Lung (tissue), 17 donors: ENCODE measurements at places on chromosomes 11 and 22.

DNA sequence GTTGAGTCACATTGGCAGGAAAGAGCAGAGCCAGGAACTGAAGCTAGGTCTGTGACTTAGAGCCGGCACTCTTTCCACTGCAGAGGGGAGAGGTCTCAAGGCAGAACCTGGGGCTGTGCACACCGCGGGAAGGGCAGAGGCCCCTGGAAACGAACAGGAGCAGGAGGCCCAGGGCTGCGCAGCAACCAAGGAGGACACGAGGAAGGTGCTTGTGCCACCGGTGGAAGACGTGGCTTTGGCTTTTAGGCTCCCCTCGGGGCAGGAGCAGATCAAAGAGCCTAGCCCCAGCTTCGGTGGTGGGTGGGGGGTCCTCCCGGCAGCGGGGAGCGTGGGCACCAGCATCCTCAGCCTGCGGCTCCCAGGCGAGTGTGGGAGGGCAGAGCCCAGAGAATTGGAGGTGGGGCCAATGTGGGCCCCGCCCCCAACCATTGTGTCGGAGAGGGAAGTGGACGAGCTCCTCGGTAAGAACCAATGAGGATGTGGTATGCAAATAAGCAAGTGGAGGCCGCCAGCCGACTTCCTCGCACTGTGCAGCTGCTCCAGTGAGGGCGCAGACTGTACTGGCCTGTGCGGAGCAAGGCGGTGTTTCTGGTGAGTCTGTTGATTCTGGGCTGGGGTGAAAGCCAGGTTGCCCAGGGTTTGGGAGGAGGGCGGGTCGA, at the start of gene CCDC116:
TSS of gene CCDC116 (plus strand) at position 524 of the 659 bp plus-strand sequence. CDS start 422 bp downstream, outside the sequence.
- DNase-seq, result no peak

- peak; percentile 16 for DNase-seq
Observed at GRCh38 chr11:57974848-57975601, 48.7 kb upstream of the OR9Q1 start.

DNA sequence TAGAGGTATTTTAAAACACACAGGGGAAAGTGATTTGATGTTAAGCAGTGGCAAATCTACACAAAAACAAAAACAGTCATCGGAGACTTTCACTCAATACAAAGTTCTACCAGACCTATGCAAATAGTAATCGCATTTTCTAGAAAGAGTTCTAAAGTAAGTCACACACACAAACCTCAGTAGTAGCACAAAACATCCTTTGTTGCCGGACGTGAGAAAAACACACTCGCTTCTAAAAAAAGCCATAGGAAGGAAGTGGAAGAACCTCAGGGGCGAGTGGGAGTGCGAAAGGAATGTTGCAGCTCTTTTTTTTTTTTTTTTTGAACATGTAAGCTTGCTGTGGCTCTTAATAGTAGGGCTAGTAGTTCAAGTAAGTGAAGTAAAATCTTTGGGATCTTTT, 88.9 kb downstream of the MAML2 start:
- DNase-seq, result peak; percentile 87

GRCh38 chr11:116707161-116707629, 65.6 kb downstream of the BUD13 start:
- DNase-seq, result peak; percentile 17

DNA sequence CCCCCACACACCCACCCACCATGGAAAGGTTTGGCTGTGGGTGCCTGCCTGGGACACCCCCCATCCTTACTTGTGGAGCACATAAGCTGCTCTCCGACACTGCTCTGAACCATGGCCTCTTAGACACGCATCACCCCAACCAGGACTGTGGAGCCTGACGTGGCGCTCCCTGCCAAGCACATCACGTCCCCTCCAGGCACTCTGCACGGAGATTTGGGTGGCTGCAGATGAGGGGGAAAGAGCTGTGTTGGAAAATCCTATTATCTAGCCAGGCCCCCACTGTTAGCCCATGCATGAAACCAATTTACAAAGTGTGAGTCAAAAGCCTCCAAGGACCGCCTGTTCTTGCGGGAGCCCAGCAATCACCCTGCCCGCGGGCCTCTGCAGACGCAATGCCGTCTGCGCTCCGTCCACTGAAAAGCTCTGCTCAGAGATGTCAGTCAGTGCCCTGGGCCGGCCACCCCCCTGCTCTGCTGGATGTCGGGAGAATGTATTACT, 163.4 kb upstream of the NECTIN1 start:
- no peak for DNase-seq

GRCh38 chr11:76208438-76209374, 2.4 kb upstream of the WNT11 start:
- peak; percentile 87 for DNase-seq

- no peak for DNase-seq
Observed at GRCh38 chr11:132123449-132123848, 753.0 kb downstream of the NTM start.

GRCh38 chr22:32531228-32531627, 56.6 kb downstream of the FBXO7 start:
- no peak for DNase-seq

DNA sequence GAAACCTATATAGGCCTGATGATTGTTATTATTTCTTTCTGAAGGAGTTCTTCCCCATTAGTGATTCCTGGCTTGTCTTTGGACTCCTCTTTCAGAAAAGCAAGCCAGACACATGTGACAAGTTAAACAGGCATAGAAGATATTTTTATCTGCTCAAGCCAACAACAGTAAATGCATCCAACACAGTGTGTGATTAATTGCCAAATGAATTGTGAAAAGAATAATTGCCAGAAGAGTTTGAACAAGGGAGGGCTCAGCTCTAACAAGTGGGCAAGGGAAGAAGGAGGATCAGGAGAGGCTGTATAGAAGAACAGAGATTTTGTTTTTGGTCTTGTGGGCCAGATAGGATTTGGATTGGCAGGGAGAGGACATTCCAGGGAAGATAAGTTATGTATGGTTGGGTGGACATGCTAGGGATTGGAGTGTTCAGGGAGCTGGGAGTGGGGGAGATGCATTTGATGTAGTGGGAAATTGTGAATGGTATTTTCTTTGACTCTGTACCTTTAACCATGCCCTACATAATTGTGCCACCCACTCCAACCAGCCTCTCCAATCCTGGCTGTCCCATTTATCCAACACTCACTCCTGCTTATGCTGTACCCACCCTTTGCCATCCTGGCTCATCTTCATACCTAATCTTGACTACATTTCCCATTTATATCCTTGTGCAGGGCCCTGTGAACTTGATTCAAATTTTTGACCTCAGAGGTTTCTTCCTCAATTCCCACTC, 172.8 kb downstream of the RRAS2 start:
- no peak for DNase-seq

- DNase-seq, result peak; percentile 57
Observed at GRCh38 chr11:34997952-34998528, 81.6 kb downstream of the PDHX start.

DNA sequence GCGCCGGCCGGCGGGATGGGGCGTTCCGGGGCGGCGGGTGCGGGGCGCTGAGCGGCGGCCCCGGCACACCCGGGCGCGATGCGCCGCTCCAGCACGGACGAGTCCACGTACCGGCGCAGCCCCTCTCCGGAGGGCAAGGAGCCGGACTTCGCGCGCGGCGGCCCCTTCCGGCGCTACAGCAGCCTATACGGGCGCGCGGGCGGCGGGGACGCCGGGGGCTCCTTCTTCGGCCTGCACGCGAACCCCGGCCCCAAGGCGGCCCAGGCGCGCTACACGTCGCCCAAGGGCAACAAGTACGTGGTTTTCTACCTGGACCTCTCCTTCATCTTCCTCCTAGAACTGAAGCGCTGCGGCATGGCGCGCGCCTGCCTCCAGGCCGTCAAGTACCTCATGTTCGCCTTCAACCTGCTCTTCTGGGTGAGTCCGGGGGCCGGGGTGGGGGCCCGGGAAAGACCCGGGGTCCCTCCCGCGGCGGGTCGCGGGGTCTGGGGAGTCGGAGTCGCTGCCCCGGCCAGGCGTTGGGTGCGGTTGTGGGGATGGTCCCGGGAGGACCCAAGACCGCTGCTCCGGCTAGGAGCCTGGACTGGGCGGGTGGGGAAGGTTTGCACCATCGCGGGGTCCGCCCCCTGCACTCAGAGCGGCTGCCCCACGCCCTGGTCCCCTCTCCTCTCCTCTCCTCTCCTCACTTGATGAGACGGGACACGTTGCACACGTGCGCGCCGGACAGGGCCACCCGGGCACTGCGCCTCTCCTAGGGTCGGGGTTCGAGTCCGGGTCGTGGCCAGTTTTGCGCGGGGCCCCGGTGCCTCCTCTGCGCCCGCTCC, 7.5 kb downstream of the TSPAN4 start:
- DNase-seq, result no peak

DNA sequence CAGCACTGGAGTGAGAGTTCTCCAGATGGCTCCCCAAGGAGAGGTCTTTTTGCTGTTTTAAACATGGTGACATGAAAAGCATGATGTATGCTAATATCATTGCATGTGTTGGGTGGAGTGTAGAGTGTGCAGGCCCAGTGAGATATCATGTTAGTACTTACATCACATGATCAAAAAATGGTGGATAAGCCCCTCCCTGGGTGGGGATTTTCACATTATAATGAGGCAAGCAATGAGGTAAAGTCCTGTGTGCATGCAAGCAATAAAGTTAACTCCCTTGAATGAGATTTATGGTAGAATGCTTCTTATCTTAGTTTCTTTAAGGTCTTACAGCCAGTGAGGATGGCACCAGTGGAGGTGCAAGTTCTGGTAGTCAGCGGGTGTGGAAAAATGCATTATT, 8.5 kb downstream of the FAM111B start:
- no peak for DNase-seq

GRCh38 chr22:38266120-38266519, 6.7 kb downstream of the TMEM184B start:
- no peak for DNase-seq

DNA sequence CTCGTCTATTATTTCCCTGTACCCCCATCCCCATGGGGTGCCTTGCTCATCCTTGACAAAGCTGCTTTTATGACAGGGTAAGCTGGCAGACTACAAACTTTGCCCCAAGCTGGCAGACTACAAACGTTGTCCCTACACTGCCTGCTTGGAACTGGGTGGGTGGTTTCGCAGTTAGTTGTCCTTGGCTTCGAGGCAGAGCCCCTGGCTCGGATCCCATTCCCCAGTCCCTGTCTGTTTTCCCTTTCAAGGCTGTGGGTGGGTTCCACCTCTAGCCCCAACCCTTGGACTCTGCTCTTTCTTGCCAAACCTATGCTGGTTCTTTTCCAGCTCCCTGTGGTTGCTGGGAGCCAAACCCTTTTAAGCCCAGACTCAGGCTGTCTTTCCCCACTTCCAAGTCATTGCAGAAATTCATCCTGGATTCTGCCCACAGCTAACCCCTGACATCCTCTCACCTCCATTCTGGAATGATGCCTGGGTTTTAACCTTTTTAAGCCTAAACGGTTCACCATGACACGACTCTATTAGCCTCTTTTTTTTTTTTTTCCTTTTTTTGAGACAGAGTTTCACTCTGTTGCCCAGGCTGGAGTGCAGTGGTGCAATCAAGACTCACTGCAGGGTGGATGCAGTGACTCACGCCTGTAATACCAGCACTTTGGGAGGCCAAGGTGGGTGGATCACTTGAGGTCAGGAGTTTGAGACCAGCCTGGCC, 9.2 kb upstream of the RBM14 start:
- DNase-seq, result peak; percentile 78

DNA sequence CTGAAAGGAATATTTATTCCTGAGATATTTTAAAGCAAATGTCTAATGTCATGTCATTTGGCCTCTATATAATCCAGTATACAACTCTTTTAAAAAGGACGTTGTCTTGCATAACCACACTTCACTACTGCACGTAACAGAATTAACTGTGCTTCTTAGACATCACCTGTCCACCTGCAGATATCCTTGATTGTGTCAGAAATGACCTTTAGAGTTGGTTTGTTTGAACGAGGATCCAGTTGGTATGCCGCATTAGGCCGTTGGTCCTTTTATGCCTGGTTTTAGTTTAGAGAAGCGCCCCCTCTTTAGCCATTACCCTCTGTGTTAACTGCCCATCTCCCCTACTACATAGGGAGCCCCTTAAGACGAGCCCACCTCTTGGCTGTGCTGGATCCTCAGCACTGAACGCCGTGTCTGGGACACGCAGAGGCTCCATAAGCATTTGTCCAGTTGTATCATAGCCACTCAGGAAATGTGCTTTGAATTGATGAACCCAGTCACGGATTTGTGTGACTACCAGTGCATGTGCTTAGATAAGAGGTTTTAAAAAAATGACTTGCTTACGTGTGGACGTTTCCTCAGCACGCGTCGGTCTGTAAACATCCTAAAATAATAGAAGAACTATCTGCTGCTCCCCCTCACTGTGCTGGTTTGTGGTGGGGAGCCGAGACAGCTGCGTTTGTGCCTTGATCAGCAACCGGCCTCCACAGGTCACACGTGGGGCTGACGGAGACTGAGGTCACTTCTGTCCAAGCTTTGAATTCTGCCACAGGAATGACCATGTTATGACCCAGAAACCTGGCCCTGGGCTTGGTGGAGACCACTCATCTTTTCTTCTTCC, 4.0 kb downstream of the MICAL2 start:
- peak; percentile 67 for DNase-seq

GRCh38 chr11:70897429-70897828, 354.9 kb downstream of the SHANK2 start:
- no peak for DNase-seq

DNA sequence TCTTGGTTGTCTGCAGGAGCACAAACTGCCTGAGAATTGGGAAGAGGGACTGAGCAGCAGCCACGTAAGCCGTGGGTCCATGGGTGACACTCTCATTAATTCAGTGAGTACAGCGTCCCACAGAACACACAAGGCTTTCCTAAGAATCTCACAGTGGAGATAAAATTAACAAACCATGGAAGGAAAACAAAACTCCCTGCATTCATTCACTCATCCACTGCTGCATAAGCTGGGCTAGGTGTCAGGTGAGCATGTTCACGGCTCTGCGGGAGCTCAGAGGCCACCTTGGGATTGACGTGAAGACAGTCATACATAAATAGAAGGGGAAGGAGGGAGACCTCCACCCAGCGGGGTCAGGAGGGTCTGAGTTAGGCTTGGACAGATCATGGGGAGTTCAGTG, 1442.7 kb downstream of the TBC1D22A start:
- DNase-seq, result no peak

- no peak for DNase-seq
Observed at GRCh38 chr22:23837911-23838680, 710 bp downstream of the DERL3 start.

- no peak for DNase-seq
Observed at GRCh38 chr11:45428541-45429230, 142.5 kb upstream of the SYT13 start.

GRCh38 chr22:44491269-44492035, 6.6 kb downstream of the RTL6 start:
- DNase-seq, result no peak

DNA sequence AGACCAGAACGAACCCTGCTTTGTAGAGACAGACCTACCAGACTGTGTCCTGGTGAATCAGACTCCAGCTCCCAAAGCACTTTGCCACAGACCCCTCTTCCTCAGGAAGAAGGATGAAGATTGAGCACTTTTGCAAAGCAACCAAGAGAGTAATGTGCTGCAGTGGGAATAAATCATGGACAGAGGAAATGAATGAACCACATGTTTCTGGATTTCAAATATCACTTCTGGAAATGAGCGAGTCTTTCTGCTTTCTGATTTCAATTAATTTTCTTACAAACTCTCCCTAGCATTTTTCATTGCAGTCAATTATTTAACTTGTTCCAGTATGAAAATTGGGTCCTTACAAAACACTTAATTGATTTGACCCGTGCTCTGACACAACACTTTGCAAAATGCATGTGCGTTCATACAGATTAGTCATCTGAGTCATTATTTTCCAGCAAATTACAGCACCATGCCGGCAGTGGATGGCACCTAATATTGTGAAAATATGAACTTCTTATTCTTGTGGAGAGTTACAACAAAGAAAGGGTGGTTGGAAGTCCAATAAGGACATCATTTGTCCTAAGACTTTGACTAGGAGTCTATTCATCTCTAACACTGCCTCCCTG, 315.9 kb upstream of the CCDC90B start:
- no peak for DNase-seq

GRCh38 chr22:32204856-32205722, at the start of gene RFPL2:
TSS of gene RFPL2 (minus strand) at chr22:32205073. CDS start at chr22:32202451, 2,622 bp downstream.
- DNase-seq, result peak; percentile 35
